ENCODE measurements at places on chromosomes 7 and 10.

DNA sequence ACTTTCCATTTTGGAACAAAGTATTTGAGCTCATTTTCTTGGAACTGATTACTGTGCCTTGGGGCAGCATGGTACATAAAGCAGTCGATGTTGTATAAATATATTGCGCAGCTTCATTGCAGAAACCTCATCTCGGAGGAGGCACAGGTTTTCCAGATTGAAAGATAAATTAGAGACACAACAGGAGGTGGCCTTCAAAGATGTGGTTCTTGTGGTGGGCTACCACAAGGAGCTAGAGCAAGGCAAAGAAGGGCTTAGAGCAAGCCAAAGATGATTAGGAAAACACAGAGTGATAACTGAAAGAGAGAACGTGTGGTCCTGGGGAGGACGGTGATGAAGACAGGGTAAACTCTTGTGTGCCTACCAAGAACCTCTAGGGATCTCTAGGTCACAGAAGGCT lies 169.1 kb upstream of the TNS3 start:
- DNase-seq, result no peak

- DNase-seq, result no peak
Observed at GRCh38 chr7:42014625-42015618, 222.1 kb downstream of the GLI3 start.

GRCh38 chr10:619710-620109 lies 69.8 kb downstream of the DIP2C start:
- no peak for DNase-seq

DNA sequence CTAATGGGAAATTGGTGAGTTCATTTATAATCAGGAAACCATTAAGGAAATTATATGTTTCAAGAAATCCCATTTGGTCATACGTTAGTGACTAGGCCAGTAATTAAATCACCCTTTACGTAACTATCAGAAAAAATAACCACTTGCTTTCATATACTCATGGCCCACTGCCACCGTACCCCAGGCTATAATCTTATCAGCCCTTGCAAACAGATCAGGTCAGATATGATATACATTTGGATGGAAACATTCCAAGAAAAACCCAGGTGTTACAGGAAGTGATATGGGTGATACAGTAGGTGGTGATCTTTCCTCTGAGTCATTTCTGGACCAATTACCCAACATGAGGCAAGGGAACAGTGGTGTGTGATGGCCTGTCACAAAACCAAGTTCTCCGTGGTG lies 481.0 kb upstream of the SEMA3A start:
- DNase-seq, result no peak

- DNase-seq, result no peak
Observed at GRCh38 chr10:126734967-126735366, 64.5 kb upstream of the C10orf90 start.

DNA sequence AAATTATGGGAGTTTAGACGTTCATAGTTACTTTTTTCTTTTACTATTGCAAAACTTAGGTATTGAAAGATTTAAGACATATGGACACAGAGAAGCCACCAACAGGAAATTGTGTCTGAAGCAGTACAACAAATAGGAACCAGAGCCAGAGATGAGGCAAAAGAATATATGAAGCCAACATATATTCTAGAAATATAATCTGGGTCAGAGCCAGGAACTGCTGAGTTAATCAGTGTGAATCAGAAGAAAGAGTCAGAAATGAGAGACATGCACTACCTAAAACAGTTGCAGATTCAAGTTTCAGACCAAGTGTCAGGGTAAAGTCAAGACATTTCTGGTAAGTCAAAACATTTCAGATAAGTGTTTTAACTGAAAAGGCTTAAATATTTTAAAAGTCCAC lies 67.7 kb downstream of the DGKB start:
- DNase-seq, result no peak

DNA sequence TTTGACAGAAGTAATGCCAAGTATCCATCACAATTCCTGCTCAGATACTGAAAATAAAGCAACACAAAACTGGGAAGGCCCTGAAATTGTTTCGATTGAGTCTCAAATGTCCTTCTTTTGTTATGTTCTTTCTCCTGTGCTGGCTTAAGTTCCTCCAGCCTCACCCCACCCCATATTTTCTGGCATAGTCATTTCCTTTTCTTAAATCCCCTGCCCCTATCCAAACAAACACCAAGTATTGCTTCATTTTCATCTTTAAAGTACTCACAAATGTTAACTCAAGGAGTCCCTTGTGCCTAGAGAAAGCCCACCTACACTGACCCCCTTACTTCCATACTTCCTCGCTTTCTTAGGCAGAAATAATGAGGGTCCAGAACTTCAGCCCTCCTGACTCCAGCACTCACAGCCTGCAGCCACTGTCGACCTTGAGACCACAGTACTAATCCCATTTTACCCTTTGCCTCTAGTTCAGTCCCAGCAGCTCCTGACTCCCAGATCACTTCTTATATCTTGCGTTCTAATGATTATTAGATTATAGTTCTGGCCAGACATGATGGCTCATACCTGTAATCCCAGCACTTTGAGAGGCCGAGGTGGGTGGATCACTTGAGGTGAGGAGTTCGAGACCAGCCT lies 73.2 kb upstream of the ST8SIA6 start:
- no peak for DNase-seq

GRCh38 chr7:123581162-123581459 lies 20.5 kb upstream of the ASB15 start:
- DNase-seq, result no peak

- no peak for DNase-seq
Observed at GRCh38 chr7:159033956-159034355, 110.7 kb downstream of the VIPR2 start.

- DNase-seq, result no peak
Observed at GRCh38 chr7:154857728-154858681, 144.9 kb downstream of the PAXIP1 start.

DNA sequence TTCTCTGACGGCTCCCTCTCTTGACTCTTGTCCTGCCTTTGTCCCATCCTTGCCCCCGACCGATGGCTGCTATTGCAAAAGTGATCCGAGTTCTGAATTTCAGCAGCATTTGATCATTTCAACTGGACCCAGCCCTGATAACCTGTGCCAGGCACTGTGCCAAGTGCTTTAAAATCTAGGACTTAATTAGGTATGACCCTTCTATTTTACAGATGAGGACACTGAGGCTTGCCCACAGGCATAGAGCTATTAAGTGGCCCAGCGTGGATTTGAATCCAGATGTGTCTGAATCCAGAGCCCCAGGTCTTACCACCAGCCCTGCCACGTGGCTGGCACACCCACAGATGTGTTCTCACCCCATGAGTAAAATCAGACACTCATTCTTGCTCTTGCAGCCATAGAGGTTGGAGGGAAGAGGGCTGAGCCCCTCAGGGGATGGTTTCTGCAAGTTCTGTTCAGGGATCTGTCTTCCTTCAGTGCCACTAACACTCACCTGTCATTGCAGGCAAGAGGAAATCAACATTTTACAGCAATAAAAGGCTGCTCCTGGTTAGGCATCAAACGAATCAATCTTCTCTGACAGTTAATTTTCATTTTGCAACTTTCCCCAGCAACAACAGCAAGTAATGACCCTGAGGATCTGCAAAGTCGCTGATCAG lies 101.2 kb downstream of the GRID1 start:
- DNase-seq, result no peak

DNA sequence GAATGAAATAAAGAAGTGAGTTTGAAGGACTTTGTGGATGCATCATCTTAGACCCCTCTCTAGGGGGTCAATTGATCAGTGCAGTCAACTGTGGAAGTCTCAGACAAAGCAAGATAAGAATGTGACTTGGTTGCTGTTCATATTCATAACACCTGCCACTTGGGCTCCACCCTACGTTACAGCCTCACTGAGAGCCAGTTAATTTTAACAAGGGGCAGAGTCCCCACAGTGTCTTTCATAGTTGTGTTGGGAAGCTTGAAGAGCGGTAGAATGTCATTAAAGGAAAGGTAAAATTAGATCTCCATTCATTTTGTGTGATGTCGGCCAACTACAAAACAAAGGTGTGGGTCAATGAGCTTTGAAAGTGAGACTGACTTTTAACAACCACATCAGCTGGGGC lies 442.1 kb upstream of the C7orf33 start:
- DNase-seq, result no peak

GRCh38 chr7:70533614-70534013 lies 598.3 kb upstream of the GALNT17 start:
- no peak for DNase-seq

DNA sequence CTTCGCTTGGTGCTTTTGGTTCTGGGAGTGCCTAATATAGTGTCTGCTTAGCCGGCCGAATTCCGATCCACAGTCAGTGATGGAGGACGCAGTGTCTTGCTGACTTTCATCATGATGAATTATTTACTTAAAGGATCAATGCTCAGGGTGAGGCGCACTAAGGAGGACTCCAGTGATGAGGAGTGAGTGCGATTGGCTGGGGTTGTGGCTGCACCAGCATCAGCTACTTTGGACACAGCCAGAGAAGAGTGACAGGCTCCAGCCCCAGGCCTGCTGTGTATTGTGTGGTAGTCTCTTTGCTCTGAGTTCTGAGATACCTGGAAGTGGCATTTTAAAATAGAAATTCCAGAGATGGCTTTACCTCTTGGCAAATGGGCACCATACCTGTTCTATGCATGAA lies 73.3 kb upstream of the ANLN start:
- no peak for DNase-seq

- no peak for DNase-seq
Observed at GRCh38 chr7:104677587-104677986, 336.4 kb upstream of the KMT2E start.

DNA sequence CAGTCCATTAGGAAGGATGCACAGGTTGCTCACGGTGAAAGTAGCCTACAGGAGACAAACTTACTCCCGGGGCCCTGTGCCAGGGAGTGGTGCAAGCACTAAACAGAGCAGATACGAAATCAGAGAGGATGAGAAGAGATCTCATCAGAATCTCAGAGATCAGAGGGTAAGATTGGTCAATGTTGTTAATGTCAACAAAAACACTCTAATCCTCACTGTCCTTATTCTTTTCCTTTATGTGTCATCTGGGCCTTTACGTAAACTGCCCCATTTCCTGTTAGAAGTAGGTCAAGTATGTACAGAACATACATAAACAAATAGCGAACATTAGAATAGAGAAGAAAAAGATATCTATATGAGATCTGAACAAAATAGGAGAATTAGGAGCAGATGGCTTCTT lies 163.1 kb downstream of the PPP1R17 start:
- DNase-seq, result no peak

GRCh38 chr7:140039066-140039465 lies 23.7 kb downstream of the PARP12 start:
- no peak for DNase-seq

DNA sequence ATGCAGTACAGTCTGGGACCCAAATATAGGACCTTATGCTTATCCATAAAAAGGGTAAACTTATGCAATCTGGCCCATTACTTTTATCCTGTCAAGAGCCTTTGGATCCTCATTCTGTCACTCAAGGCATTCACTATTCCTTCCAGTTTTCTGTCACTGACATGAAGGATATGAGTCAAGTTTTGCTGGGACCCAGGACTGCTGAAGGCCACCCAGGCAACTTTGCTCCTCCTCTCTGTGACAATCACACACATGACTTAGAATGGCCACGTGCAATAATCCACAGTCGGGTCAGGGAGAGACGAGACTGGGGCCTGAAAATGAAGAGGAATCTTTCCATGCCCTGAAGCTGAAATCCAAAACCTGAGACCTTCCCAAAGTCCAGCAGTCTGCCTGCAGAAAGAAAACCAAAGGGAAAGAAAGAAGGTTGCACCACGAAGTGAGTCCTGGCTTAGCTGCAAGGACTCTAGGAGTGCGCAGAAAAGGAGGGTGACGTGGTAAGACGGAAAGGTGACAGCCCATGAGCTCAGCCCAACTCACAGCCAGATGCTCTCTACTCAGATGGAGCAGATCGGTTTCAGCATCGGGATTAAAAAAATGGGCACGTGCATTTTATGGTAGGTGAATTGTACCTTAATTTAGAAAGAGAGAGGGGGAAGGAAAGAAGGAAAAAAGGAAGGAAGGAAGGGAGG lies 67.2 kb downstream of the VOPP1 start:
- no peak for DNase-seq

DNA sequence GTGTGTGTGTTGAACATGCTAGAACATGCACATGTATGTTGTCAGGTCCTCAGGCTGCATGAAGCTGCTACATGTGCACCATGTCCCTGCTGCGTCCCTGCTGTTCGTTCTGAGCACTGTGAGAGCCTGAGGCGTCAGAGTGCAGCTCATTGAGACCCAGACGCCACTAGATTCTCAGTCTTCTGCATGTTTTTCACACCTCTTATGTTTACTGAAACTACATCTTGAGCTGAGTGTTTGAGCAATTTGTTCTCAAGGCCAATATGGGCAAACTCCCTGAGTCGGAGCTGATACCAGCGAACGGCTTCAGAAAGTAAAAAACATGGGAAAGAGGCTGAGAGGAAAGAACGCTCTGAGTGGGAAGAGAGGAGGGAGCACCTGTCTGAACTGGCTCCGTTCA lies 350.4 kb downstream of the PAXIP1 start:
- no peak for DNase-seq

DNA sequence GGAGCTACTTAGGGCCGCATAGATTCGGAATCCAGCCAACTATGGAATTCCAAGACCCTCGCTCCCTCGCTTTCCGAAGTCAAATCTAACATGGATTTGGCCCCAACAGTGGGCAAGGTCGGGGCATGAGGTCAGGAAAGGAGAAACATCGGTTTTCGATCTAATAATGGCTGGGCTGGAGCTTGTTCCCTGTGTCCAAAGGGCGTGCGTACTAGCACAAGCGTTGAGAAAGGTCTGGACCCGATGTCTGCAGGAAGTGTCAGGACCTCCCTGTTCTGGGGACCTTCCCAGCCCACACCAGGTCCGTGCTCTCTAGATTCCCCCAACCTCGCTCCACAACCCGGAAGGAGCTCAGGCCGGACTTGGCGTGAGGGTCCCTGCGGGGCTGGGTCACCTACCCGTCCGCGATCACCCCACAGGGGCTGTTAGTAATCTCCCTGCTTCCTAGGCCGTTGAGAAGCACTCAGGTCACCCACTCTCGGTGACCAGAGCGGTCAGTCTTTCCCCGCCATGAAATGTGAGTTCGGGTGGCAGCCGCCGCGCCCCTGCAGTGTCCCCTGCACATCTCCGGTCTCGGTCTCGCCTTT lies 4.8 kb downstream of the FEZF1 start:
- no peak for DNase-seq

DNA sequence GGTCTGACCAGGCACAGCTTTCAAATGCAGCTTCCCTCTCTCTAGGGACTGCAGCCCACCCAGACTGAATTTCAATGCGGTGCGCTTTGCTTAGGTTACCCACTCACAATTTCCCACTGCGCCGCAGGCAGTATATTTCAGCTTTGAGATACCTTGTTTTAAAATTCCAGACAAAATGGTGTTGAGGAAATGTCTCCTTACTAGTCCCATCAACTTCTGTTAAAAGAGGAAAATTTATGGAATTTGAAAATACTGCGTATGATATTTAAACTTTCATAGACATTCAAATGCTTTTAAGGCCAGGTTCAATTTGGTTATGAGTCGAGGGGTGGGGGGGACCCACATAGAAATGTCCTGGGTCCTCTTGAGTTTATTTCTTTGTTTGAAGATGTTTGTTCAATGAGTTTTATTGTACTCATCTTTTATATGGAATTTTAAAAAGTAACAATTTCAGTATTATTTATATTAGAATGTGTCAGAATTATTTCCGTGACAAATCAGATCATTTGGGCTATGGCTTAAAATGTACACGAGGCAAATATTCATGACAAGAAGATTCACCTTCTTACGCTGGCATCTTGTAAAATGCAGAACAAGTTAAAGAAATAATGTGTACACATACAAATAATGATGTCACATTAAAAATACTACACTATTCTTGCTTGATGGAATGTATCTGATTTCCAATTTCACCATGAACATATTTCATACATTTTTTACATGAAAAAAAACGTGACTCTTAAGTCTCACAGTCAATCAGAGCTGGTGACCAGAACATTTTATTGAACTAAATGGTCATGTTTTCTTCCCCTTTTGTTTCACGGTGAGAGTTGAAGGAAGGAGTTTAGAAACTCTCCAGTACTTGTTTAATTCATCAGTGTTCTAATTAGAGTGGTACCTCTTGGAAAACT lies 1.3 kb downstream of the IKZF1 start:
- DNase-seq, result no peak
